Stimulated activated CD8-positive, alpha-beta memory T cell treated with anti-CD3 and anti-CD28 coated beads, Interleukin-15, amount 100 ng/mL, for 1 hour (primary cell): ENCODE measurements at places on chromosomes 7 and 10.
A peak's percentile ranks its signal among the peaks of the same experiment; 100 is the strongest.

DNA sequence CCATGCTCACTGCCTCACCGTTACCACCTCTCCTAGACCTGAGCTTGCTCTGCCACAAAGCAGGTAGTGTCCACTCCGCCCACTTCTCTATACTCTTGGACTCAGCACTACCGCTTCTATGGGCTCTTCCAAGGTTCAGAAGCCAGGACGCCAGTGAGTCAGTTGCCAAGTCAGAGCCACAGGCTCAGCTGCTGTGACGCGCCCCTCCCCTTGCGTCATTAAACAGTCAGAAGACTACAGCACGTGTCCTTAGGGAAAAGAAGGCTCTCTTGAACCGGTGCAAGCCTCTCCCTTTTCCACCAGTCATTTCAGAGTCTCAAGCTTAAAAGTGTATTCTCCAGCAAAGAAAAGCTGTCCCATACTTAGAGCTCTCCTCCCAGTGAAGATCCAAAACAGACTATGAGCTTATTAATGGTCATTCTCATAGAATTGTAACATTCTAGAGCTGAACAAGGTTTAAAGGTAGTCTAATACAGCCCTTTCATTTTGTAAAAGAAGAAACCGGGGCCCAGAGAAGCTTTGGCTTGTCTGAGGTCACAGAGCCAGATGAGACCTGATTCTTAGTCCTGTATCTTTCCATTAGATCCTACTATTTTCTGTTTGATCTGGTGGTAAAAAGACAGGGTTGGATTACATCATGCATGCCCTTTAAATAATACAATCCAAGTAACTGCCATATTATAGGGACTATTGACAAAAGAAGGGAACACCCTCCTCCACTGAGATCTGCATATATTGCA is 40.9 kb upstream of the MET start:
- DNase-seq: no peak

GRCh38 chr7:98322331-98323270 is 41.1 kb downstream of the BRI3 start:
- no peak for DNase-seq

- no peak for DNase-seq
These were observed 405.7 kb downstream of the INHBA start for GRCh38 chr7:41297166-41297565.

GRCh38 chr7:21338728-21339164 is 89.1 kb upstream of the SP4 start:
- peak; percentile 9 for DNase-seq

DNA sequence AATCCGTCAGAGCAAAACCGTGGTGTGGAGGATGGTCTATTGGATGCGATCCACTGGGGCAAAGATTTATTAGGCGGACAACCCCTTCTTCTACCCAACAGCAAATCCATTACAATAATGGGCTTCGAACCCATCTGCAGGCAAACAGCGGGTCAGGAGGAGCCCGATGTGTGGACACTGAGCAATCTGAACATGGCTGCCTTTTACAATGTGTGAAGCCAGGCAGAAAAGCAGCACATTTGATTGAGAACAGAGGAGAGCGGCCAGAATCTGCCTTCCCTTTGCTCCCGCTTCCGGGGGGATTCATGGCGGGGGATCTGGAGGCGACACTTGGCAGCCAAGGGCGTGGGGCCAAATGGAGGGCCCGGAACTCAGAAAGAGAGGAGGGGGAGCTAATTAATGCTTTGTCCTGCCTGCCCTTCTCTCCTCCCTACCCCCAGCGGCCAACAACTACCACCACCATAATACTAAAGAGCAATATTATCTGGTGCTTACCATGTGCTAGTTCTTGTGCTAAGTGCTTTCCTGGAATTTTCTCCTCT is 133.0 kb downstream of the EMX2 start:
- no peak for DNase-seq

DNA sequence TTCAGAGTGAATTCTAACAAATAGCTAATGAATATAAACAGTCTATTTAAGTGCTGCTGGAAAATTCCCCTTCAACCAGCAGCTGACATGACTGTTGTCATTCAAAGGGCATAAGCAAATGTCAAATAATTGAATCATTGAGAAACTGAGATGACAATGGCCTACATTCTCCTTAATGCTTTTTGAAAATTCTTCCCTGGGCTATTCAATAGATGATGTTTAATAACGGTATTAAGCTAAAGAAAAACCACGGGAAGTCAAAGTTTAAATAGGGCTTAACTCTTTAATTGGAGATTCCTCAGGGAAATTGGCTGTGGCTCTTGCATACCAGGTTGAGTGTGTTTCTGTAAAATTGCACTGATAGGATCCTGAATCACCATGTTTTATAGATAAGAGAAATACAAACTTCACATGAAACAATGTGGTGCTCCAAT is 77.0 kb downstream of the ARL4A start:
- DNase-seq: no peak

DNA sequence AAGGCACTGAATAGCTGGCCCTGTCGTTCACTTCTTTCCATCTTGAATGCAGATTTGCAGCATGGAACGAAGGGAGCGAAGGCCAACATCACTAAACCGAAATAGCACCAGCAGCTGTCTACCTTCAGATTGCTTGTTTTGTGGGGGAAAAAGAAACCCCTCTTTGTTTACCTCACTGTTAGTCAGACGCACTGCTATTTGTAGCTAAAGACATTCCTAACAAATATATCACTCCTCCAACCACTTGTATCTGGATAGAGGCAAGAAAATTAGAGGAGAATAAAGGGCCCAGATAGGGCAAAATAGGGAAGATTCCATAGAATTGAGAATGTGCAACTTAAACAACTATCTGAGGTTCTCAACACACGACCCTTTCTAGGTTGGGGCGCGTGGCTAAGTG is 26.5 kb downstream of the ANK3 start:
- DNase-seq: no peak

DNA sequence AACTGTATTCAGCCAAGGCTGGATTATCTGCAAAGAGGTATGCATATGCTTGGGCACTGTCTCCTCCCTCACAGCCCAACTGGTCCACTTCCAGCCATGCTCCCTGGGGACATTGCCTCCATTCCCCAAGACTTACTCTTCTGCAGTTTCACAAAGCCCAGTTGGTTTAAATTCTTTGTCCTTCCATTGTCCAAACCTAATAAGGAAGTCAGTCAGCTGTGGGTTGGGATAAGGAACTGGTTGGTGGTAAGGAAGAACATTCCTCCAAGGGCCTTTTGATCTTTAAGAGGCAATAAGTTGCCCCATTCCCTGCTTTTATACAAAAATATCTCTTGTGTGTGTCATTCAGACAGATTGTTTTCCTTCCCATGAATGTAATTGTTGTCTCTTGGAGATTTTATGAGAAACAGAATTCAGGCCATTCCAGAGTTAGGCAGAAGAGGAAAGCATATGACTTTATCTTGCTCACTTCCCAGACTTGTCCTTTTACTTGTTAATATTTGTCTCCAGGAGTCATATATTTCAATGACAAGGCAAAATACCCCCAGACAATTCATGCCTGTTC is 673.7 kb downstream of the SUGCT start:
- no peak for DNase-seq

DNA sequence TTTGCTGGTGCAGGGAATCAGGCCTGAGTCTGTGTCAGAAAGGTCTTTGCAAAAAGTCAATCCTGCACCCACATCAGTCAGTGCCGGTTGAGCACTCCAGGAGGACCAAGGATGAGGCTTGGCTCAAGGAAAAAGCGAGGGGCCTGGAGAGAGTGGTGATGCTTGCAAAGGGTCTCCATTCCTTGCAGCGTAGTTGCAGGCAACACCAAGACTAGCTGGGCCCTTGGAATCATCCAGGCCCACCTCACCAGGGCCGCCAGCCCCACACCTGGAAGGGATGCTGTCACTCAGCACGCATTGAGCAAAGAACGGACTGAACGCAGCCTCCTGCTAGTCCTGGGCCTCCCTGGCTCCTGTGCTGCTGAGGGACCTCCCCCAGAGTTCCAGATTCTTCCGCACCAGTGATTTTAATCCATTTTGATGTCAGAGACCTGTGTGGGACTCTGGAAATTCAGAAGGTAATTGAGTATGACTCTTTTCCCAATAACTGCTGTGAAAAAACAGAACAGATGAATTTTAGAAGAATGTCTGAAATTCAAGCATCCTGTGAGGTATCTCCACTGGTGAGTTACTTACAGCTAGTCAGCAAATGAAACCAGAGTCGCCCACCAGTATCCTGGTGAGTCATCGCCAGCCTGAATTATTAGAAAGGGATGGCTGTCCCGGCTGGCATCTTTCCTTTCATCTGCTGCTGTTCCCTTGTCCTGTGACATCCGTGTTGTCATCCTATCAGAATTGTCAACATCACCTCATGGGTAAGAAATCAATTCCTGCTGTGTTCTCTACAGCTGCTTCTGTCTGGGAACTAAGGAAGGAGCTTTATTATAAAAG is 150.8 kb upstream of the NPS start:
- DNase-seq: no peak

DNA sequence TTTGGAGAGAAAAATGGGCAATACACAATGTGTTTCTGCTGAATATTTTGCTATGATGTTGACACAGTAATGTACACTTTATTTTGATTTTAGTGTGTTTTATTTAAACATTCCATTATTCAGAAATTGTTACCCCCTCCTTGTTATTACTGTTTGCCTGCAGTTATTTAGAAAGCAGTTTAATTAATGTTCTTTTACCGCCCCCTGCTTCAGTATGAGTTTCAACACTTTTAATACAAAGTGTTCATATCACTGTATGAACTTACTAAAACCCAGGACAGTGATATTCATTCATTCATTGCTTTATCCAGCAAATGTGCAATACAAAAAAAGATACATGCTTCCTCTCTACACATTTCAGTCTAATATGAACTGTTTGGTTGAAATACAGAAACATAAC is 159.3 kb downstream of the AUTS2 start:
- DNase-seq: no peak

DNA sequence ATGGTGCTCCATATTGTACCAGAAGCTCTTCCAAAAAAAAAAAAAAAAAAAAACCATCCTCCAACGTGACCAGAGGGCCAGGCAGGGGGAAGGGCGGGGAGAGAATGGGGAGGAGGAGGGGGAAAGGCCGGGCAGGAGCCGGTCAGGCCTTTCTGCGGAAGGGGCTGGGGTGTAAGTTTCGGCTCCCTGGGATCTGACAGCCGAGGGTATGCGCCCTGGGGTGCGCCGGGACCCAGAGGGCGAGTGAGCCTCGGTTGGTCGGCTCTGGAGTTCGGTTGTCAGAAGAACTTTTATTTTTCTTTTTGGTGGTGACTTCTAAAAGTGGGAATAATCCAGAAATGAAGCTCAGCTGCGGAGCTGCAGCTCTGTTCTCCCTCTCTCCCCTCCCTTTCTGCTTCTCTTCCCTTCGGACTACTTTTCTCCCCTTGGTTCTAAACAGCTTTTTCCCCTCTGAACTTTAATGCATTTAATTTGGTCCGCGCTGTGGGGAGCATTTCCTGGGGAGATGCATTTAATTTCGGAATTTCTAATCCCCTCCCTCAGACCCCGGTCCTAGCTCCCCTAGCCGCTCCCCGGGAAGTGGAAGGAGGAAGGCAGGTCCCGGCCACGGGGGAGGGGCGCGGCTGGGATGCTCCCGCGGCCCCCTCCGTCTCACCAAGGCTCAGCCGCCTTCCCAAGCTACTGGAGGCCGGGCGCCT is 3.9 kb upstream of the PAX2 start:
- DNase-seq: no peak

GRCh38 chr10:44569193-44570091 is 184.5 kb upstream of the CXCL12 start:
- DNase-seq: no peak

GRCh38 chr10:72832701-72833100 is 60.8 kb upstream of the OIT3 start:
- DNase-seq: no peak

- DNase-seq: no peak
These were observed 8.3 kb downstream of the MNX1 start for GRCh38 chr7:157001920-157002818.

DNA sequence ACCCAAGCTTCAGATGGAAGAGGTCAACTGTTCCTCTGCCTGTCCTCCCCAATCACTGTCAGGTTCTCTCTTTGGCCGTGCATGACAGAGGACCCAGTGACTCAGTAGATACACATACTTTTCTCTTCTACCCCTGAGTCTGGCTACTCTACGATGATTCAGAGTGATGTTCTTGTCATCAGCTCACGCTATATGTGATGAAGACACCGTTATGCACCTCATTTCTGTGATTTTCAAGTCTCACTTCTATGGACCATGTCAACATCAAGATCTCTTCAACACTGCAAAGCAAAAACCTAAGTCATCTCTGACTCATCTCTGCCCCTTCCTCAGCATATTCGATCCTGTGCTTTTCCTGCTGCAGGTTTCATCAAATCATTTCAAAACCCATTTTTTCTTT is 76.6 kb upstream of the DGKI start:
- DNase-seq: no peak

DNA sequence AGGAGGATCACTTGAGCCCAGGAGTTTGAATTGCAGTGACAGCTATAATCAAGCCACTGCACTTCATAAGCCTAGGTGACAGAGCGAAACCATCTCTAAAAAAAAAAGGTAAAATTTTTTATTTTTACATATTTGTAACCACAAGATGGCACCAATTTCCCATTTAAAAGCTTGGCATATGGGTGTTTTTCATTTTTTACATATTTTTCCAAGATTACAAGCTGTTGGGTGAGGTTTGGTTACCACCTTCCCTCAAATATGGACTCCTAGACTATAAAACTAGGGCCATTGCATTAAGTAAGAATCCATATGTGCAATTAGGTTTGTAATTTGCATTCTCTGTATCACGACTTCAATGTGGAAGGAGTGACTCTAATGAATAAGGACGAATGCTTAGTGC is 129.3 kb upstream of the ACBD5 start:
- no peak for DNase-seq

DNA sequence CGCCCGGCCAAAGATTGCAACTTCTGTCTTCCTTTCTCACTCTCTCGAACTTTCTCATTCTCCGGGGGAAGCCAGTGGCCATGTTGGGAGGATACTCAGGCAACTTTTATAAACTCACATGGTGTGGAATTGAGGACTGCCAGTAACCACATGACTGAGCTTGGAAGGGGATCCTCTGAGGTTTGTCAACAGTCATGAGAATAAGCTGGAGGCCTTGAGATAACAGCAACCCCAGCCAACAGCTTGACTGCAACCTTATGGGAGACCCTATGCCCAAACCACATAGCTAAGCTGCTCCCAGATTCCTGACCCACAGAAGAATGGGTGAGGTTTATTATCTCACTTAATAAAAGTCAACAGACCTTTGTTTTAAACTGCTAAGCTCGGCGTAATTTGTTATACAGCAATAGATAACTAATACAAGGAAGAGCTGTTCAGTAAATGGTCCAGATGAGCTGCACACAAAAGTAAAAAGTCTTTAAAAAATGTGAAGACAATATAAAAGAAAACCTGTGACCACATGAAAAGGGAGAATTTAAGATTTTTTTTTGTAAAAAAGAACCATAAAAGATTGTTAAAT is 9.6 kb downstream of the SYPL1 start:
- no peak for DNase-seq

- DNase-seq: no peak
These were observed 8.3 kb upstream of the YAE1 start for GRCh38 chr7:39557911-39558310.

- no peak for DNase-seq
These were observed 310.4 kb downstream of the CAMK1D start for GRCh38 chr10:12659706-12660105.

GRCh38 chr10:68103901-68104300 is 5.4 kb upstream of the MYPN start:
- DNase-seq: no peak
